ENCODE measurements at places on chromosomes 12 and 14. TPM values are rescaled to one million over a fixed set of nuclear protein-coding genes. Genes with fewer than 3 reads are reported as not detected.

TMEM52B gene
- 3.5 TPM for total RNA-seq

GRCh38 chr12:4044736-4045730, 171.8 kb upstream of the PARP11 start:
- DNase-seq = no peak

CCDC177 gene
- not detected for total RNA-seq

DNA sequence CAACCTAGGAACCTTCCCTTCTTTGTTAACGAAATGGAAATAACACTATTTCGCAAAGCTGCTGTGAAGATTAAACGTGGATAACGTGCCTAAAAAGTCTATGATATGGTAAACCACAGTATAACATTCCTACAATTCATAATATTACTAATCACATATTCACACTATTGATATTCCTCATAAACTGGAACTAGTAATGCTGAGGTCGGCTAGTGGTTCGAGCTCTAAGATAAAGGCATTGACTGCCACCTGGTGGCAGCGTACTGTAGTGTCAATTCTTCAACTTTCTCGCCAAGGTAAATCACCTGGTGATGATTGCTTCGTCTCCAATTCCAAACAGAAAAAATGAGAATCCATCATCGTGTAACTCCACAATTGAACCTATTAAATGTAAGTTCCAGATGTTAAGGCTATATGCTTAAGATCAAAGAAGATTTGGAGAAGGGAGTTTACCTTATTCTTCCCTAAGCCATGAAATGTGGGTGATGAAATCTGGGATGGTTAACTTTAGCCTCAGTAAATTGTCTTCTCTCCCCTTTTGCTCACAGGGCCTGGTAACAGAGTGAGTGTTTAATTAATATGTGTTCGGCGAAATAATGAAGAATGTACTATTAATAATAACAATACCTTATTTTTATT, 197.5 kb upstream of the TMEM132C start:
- DNase-seq = peak; percentile 65

DNA sequence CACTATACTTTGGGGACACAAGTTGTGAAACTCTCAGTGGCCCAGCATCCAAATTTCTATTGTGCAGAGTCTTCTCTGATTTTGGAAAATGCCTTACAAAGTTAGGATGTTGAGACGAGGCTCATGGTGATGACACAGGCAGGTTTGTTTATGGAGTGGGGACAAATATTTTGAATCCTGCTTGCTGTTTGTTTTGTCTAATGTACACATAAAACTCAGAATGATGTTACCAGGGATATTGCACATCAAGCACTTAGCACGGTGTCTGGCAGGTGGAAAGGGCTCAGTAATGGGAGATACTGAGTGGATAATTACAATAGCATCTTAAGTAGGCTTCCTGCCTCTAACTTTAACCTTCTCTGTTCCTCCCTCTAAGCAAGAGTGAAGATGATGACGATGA, 628.9 kb upstream of the TBX3 start:
- no peak for DNase-seq

- DNase-seq = no peak
These were observed 85.9 kb downstream of the CRADD start for GRCh38 chr12:93762912-93763553.

RHOJ gene
- total RNA-seq = 0.43 TPM

DNA sequence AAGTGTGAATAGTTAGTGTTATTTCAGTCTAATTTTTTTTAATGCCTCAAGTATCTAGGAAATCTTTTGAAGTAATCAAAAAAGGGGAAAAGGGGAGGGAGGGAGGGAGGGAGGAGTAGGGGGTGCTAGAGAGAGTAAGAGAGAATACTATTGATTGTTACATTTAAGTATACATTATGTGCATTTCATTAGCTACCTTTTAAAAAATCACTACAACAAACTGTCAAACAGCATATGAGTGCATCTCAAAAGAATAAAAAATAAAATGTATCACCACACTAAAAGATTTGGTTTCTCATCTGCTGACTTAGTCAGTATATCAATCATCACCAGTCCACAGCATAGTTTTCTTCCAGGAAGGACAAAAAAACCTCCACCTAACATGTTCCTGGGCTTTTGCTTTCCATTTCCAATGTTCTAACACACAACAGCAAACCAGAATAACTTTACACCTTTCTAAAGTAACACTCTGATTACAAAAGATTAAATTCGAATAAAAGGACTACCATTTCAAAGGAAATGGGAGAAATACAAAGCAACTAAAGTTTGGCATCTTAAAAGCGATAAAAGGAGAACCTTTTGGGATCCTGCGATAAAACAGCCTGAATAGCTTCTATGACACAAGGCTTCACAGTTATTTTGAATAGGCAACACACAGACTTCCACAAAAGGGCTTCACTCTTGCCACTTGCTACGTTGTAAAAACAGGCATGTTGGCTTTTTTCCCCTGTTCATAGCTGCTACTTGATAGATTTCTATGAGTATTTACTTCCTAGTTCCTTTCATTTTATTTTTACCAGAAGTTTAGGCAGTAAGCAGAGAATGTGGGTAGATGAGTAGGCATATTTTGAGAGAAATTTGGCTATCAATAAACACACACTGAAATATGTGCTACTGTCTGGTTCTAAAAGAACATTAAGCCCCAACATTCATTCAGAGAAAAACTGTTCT, 160.9 kb downstream of the EPS8 start:
- peak; percentile 80 for DNase-seq

DNA sequence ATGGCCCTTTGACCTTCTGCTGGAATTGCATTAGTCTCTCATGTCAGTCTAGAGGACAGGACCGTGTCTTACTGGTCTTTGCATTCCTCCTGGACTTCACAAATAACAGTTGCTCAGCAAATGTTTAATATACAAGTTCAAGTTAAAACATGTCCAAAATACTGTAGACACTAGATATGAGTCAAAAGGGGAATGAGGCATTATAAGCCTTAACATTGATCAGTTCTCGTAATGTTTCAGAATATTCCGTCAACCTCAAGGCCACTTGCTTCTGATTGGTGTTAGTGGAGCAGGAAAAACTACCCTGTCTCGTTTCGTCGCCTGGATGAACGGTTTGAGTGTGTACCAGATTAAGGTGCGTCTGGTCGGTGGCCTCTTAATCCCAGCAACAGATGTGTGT, 59.9 kb downstream of the HSP90AA1 start:
- DNase-seq = no peak

NEUROD4 gene
- not detected for total RNA-seq

GRCh38 chr14:59507063-59507751, 22.9 kb downstream of the JKAMP start:
- DNase-seq = peak; percentile 61

DNA sequence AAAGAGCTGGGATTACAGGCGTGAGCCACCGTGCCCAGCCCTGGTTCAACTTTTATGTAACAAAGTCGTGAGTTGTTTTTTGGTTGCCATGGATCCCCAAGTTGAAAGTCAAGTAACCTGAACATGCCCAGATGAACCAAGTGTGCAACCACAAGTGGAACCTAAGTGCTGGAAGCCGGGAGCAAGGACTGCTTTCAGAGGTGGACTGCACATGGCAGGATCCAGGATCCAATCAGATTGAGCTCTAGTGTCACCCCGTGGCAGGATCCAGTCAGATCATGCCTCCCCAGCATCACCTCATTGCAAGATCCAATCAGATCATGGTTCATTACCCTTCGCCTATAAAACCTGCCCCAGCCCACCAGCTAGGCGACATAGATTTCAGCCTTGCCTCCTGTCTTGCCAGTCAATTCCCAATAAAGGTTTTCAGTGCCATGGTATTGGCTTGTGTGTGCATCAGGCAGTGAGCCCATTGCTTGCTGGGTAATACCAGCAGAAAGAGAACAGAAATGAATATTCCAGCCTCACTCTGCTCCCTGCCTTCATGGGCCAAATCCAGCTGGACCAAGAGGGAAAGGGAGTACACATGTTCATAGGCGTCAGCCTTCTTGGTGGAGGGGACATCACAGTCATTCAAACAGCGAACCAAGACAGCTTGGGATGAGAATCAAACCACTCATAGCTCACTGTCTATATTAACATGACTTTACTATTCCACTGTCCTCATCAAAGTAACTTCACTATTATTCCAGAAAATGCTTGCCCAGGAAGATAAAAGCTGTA, 43.6 kb upstream of the VASH1 start:
- no peak for DNase-seq

ITGB7 gene
- under 0.01 TPM for total RNA-seq

- DNase-seq = no peak
These were observed 96.8 kb upstream of the SYT10 start for GRCh38 chr12:33536431-33536830.

DNA sequence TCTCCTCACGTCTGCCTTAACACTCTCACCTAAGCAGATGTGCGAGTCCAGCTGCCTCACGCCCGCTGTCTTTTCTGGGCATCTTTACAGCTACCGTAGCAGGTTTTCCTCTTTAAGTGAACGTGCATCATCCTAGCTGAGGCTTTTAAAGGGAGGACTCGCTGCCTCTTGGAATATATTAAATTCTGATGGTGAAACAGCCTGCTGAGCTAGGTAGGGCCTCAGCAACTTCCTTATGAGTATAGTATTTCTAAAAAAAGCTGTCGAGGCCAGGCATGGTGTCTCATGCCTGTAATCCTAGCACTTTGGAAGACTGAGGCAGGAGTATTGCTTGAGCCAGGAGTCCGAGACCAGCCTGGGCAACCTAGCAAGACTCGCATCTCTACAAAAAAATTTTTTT, 32.2 kb downstream of the TESC start:
- DNase-seq = no peak

DNA sequence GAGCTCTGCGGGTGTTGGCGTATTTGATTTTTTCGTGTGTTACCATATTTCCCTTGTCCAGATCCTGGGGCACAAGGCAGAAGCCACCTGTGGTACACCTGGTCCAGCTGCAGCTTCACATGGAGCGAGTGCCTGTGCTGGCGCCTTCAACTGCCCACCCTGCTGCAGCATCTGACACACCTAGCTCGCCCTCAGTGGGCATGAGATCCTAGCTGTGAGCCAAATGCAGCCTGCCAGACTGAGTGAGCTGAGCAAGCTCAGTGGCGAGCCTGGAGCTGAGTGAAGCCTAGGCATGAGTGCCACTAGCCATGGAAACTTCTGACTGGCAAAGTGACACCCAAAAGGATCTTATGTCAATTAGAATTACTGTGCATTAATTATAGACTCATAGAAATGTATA, 1226.8 kb upstream of the FLRT2 start:
- DNase-seq = no peak

TDG gene
- total RNA-seq = 29.0 TPM

DNA sequence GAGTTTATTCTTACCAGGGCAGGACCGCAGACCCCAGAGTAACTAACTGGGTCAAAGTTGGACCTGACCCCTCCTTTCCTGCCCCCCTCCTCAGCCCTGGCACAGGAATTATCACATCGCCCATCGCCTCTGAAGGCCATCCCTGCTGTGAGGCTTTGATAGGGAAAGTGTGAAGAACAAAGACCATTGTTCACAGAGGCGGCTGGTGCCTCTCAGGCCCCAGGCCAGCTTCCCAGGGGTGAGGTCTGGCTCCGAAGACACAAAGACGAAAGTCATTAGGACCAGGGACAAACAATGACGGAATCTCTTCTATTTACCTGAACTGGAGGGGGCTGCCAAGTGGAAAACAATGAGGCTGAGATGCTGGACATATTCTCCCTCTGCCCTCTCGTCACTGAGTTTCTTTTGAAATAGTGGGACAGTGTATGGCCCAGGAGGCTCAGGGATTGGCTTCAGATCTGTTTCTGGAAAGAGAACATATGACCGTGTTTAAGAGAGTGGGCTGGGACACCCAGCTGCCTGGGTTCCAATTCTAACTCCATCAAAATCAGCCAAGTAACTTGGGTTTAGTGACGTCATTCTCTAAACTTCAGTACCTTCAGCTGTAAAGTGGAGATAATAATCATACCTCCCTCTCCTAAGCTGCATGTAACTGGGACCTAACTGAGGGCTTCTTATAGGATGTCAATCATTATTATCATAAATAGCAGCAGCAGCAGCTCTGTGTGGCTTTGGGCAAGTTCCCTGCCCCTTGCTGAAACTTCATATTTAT, 769.4 kb downstream of the MED13L start:
- no peak for DNase-seq

DNA sequence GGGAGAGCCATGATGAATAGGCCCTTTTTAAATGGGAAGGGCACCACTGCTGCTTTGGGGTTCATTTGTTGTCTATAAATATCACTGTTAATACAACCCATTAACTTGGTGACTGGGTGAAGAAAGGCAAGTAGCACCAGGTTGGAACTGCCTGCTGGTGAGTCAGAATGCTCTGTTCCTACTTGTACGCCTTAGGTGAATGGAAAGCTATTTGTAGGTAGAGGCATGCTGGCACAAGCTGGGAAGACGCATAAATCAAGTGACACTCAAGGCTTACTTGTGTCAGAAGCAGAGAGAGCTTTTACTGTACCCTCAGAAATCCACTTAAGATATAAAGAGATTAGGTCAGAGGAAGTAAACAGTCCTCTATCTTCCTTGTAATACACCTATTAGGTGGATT, 142.5 kb downstream of the TMX1 start:
- no peak for DNase-seq

GLT8D2 gene
- total RNA-seq = 55.1 TPM

GRCh38 chr12:54051874-54052437, 1.7 kb upstream of the HOXC4 start:
- peak; percentile 82 for DNase-seq

GRCh38 chr12:105803292-105803691, 335.5 kb downstream of the NUAK1 start:
- DNase-seq = peak; percentile 24

- peak; percentile 11 for DNase-seq
These were observed 151.5 kb downstream of the DERA start for GRCh38 chr12:16062611-16063010.

All from fibroblast of villous mesenchyme (primary cell).